ENCODE measurements at places on chromosomes 4 and X.

DNA sequence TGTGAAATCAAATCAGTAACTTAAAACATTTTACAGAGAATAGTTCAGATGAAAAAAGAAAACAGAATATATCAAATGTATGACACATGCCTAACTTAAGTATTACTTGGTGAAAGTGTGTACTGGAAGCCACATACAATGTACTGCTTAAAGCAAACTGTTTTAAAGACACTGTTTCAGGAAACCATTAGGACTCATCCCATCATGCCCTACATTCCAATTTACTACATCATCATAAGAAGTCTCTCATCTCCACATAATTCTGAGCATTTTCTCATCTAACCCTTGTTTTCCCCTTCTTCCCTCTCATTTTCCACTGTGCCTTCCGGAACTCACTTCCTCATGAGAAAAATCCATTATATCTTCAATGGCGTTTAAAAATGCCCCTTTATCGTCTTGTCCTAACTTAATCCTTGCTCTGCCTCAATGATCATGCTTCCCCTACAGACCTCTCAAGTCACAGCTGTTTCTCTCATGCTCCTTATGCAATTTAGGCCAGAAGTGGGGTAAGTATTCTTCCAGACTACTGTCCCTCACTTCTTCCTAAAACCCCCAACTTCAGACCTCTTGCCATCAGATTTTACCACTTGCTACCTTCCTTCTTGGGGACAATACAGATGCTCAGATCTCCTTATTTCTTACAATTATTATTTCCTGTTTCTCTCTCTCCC lies 26.8 kb upstream of the FGF5 start:
- no peak for DNase-seq

DNA sequence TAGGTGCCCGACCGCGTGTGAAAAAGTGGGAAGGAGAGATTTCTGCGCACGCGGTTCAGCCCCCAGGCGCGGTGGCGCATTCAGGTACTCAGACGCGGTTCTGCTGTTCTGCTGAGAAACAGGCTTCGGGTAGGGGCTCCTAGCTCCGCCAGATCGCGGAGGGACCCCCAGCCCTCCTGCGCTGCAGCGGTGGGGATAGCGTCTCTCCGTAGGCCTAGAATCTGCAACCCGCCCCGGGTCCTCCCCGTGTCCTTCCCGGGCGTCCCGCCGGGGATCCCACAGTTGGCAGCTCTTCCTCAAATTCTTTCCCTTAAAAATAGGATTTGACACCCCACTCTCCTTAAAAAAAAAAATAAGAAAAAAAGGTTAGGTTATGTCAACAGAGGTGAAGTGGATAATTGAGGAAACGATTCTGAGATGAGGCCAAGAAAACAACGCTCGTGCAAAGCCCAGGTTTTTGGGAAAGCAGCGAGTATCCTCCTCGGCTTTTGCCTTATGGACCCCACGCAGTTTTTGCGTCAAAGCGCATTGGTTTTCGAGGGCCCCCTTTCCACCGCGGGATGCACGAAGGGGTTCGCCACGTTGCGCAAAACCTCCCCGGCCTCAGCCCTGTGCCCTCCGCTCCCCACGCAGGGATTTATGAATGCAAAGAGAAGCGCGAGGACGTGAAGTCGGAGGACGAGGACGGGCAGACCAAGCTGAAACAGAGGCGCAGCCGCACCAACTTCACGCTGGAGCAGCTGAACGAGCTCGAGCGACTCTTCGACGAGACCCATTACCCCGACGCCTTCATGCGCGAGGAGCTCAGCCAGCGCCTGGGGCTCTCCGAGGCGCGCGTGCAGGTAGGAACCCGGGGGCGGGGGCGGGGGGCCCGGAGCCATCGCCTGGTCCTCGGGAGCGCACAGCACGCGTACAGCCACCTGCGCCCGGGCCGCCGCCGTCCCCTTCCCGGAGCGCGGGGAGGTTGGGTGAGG lies 3.7 kb downstream of the SHOX start:
- DNase-seq: no peak

- peak; percentile 52 for DNase-seq
These were observed 43.2 kb upstream of the BMPR1B start for GRCh38 chr4:94714365-94715160.

DNA sequence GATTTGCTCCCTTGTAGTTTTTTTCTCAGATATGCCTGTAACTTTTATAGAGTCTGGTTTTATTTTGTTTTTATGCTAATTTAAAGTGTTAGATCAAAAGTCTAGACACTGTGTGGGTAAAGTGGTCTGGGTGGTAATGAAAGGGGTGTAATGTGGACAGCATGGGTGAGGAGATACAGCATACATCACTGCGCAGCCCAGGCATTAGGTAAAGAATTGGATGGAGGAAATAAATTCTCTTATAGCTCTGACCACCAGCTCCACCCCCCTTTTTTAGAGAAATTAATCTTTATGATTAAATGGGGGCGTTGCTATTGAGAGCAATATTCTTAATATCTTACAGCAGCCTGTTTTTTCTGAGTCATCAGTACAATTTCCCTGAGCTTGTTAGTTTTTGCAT lies 163.9 kb upstream of the IGFBP7 start:
- DNase-seq: no peak

GRCh38 chr4:147491086-147491485 lies 10.2 kb downstream of the EDNRA start:
- no peak for DNase-seq

- DNase-seq: no peak
These were observed 160.2 kb downstream of the RAB28 start for GRCh38 chr4:13323921-13324320.

- no peak for DNase-seq
These were observed 6.0 kb downstream of the FBXO8 start for GRCh38 chr4:174277433-174277832.

GRCh38 chr4:19324184-19324583 lies 927.5 kb upstream of the SLIT2 start:
- peak; percentile 34 for DNase-seq

DNA sequence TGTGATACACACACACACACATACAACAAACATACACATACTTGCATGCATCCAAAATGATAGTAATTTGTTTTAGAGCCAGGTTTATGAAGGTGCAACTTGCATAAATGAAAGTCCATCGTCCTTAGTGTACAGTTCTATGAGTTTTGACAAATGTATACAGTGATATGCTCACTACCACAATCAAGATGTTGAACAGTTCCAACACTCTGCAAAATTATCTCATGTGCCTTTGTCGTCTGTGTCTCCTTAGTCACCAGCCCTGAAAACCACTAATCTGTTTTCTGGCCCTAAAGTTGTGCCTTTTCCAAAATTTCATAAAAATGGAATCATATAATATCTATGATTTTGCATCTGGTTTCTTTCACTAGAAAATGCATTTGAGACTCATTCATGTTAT lies 67.8 kb upstream of the ANXA3 start:
- DNase-seq: no peak

- DNase-seq: no peak
These were observed 1144.2 kb downstream of the FAT4 start for GRCh38 chr4:126458993-126459392.

DNA sequence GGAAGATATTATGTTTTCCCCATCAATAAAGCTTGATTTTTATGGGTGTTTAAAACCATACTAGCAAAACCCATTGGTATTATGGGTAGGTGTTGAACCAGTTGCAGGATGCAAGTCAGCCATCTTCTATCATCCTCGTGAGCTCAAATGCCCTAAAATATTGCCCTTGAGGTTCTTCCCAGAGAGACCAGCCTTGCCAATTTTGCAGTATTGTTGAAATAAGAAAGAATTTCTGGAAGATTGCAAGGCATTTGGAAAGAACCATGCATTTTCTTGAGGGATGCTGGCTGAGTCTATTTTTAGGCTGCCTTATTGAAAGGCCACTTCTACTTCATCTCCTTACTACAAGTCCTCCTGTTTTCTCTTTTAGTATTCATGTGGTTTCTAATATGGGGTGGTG lies 60.9 kb upstream of the SOD3 start:
- DNase-seq: no peak

- no peak for DNase-seq
These were observed 8.0 kb upstream of the CCDC110 start for GRCh38 chr4:185479507-185479971.

GRCh38 chrX:116204932-116205331 lies 34.4 kb downstream of the AGTR2 start:
- peak; percentile 1 for DNase-seq

DNA sequence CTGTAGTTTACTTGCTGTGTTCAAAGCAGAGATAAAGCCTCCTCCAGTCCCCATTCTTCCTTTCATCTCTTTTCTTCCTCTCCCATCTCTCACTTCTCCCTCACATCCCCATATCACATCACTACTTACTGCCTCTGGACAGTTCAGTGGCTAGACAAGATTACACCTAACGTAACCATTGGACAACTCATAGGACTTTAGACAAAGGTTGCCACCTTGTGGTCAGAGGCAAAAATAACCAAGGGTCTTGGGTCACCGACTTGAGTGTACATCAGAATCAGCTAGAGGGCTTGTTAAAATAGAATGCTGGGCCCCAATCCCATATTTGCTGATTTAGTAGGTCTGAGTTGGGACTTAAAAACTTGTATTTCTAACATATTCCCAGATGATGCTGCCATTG lies 109.3 kb upstream of the DGKK start:
- peak; percentile 49 for DNase-seq

DNA sequence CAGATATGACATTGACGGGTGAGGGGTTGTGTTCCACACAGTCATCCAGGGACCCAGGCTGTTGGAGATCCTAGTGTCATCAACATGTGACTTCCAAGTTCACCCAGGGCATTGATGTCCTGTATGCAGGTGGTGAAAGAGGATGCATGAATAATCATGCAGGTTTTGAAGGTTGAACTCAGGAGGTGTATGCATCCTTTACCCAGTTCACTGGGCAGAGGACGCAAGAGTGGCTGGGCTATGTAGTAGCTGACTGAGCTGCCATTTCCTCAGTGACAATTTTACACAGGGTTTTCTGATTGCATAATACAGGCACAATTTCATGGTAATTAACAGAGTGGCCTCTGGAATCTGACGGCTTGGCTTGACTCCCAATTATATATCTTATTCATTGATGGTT lies 323.0 kb downstream of the HS3ST1 start:
- DNase-seq: no peak

DNA sequence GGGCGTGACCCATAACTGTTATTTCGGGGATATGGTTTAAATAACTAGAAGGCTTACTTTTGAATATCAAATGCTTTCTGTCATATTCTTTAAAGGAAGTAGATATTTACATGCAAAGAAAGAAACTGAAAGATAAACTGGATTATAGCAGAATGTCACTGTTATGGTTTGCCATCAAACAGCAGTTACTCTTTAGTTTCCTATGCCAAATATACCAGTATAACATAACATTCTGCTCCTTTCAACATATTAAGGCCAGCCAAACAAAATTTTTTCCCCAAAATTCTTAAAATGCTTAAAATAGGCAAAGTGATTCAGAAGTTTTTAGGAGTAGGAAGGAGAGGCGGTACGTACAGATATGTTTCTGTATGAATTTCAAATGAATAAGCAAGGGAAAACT lies 27.0 kb downstream of the KDM6A start:
- DNase-seq: no peak

DNA sequence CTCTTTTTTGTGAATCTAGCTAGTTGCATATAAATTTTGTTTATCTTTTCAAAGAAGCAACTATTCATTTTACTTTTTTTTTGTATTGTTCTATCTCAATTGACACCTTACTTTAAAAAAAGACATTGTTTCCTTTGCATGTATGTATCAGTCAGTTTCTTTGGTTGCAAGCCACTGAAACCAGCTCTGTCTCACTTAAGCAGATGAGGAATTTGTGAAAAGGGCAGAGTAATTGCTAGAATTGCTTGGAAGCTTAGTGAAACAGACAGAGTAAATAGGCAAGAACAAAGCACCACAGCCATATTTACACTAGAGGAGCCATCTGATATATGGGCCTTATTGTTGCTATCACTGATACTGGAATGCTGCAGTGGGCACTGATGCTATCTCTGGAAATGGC lies 231.4 kb upstream of the KLF8 start:
- DNase-seq: no peak

- DNase-seq: no peak
These were observed 51.9 kb upstream of the HUWE1 start for GRCh38 chrX:53738370-53738906.

Data from endothelial cell of umbilical vein (primary cell).